ENCODE measurements at places on chromosomes 5 and 9.

DNA sequence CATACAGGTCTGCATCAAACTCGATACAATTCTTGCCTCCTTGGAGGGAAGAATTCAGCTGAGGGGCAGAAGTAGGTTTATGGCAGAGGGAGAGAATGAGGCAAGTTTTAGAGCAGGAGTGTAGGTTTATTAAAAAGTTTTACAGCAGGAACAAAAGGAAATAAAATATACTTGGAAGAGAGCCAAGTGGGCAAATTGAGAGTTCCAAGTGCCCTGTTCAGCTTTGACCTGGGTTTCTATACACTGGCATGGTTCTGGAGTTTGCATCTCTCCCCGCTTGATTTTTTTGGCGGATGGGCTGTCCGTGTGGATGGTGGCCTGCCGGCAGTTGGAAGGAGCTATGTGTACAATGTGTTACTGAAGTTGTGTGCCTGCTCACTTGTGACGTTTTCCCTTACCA lies 116.1 kb downstream of the ALDH1A1 start:
- DNase-seq, result no peak

DNA sequence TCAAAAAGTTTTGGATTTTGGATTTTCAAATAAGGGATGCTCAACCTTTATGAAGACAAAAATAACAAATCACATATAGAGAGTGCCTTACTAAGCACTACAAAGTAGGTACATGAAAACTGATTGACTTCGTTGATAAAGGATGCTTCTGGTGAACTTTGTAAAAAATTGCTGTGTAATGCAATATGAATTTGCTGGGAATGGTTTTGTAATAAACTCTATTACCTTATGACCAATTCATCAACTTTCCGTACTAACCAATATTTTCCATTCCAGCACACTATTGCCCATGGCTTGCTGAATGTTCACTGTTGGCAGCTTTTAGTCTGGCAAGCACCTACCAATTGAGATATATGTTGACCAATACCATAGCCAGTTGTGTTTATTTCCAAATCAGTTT lies 23.4 kb upstream of the ZNF474 start:
- no peak for DNase-seq

GRCh38 chr5:10201223-10201868 lies 48.3 kb downstream of the ATPSCKMT start:
- peak; percentile 38 for DNase-seq

- DNase-seq, result no peak
Observed at GRCh38 chr5:113382731-113383130, 52.1 kb downstream of the TSSK1B start.

GRCh38 chr5:112684737-112685136 lies 52.9 kb upstream of the APC start:
- DNase-seq, result no peak
